ENCODE measurements at places on chromosomes 4 and X. TPM values are rescaled to one million over a fixed set of nuclear protein-coding genes. Genes with fewer than 3 reads are reported as not detected.

P2RY10 gene
- not detected for total RNA-seq

LUZP4 gene
- not detected for total RNA-seq

AFAP1 gene
- 26.7 TPM for total RNA-seq

SPANXN3 gene
- not detected for total RNA-seq

DNA sequence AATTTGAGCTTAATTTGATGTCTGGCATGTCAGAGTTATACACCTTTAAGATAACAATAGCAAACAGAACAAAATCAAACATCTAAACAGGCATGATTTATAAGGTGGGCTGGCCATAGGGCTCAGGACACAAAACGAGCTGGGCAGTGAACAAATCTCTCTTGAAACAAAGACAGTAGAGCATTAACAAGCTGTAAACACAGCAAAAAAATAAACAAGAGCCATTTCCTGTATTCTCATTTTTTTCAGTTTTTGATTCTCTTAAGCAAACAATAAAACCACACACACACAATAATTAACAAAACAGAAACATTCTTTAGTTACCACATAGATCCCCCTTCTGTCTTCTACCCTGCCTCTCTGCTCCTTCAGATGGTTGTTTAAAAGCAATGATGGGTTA is 68.3 kb upstream of the TMEM150C start:
- DNase-seq = no peak

GRCh38 chr4:2924286-2924685 is 38.9 kb downstream of the NOP14 start:
- DNase-seq = no peak

DNA sequence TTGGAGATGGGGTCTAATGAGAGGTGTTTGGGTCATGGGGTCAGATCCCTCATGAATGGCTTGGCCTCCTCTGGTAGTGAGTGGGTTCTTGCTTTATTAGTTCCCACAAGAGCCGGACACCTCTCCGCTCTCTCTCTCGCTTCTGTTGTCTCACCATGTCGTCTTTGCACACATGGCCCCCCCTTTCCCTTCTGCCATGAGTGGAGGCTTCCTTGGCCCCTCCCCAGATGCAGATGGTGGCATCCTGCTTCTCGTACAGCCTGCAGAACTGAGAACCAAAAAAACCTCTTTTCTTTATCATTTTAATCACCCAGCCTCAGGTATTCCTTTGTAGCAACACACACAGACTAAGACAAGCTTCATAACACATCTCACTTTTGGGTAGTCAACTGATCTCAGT is 49.6 kb upstream of the SPRY1 start:
- DNase-seq = no peak

- DNase-seq = no peak
Measured at GRCh38 chr4:183875251-183875825, 29.8 kb upstream of the STOX2 start.

DNA sequence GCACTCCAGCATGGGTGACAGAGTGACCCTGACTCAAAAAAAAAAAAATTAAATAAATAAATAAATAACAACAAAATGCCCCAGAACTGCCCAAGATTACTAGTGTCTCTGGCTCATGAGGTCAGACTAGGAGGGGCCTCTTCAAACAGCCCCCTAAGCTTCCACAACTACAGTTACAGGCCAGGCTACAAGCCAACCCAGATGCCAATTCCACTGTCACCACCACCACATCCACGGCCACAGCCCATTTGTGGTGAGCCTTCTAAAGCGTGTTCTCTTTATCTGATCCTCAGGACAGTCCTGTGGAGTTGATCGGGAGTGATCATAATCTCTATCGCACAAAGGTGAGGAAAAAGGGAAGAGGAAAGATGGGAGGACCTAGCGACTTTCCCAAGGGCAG is 36.6 kb downstream of the IGFBP7 start:
- no peak for DNase-seq
